Stimulated activated CD4-positive, alpha-beta T cell treated with anti-CD3 and anti-CD28 coated beads, Interleukin-2, amount 100 ng/mL, for 24 hours (primary cell): ENCODE measurements at places on chromosomes 16 and 17.

GRCh38 chr17:31321481-31321880 is at the start of gene EVI2A:
TSS of gene EVI2A (minus strand) at chr17:31321622. CDS start at chr17:31319013, 2,609 bp downstream.
- DNase-seq = peak; percentile 79

DNA sequence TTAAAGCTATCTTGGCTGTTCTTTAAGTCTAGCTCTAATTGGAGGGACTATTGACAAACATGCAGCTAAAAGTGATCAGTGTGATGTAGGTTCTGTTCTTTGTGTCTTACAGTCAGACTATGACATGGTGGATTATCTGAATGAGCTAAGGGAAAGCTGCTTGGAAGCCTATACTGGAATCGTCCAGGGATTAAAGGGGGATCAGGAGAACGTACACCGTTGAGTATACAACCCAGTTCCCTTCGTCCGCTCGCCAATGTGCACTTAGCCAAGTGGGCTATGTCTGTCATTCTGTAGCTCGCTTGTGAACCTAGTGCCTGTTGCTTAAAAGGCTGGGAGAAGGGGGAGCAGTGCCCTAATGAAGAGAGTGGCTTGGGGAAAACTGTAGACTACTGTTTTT is 15.8 kb upstream of the TBKBP1 start:
- DNase-seq = no peak

DNA sequence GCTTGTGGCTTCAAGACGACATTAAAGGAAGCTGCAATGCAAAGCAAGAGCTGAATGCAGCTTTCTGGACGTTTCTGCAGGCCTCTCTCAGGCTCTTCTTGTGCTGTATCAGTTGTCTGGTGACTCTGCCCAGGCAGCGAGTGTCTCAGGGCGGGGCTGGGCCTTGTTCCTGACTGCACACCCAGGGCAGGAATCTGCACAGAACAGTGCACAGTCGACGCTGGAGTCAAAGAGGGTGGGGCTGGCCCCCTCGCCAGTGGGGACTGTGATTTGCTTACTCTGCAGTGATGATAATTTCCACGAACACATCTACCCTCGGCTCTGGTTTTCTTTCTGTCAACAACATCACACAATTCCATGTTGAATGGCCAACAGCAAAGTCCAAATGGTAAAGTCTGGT is 60.7 kb downstream of the IRF8 start:
- DNase-seq = no peak

DNA sequence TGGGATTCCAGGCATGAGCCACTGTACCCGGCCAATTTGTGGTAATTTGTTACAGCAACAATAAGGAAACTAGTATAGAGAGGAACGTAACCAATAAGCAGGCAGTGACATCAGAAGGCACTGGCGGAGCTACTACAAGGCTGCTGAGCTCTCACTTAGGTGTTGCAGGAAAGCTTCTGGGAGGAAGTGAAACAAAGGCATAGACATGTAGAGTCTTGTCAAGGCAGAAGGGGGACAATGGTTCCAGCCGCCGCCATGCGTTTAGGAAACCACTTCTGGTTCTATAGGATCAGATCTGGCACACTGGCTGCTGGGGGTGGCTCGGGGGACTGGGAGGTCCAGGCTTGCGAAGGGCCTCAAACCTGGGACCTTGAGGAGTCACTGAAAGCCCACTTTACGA is 9.4 kb upstream of the CPSF4L start:
- DNase-seq = no peak

GRCh38 chr16:57838161-57838560 is 35.9 kb upstream of the KIFC3 start:
- no peak for DNase-seq

- no peak for DNase-seq
These were observed 159.6 kb upstream of the MPHOSPH6 start for GRCh38 chr16:82329504-82330192.

DNA sequence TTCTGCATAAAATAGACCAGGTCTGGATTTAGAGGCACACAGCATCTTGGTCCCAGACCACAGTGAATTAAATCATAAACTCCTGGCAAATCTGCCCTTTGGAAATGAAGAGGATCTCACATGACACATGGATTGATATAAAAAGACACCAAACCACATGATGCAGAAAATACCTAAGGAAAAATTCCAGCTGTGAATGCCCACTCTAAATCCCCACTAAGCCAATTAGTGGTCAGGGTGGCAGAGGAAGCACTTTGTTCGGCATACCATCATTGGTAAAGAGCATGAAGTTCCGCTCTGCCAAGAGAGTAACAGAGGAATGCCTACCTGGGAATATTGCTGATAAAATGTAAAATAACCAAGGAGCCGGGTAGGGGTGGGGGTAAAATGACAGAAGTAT is 32.4 kb upstream of the NOL11 start:
- DNase-seq = no peak

GRCh38 chr16:11914210-11915113 is 1.3 kb downstream of the GSPT1 start:
- peak; percentile 51 for DNase-seq

- DNase-seq = no peak
These were observed 2.5 kb downstream of the ACSM3 start for GRCh38 chr16:20766294-20766693.

DNA sequence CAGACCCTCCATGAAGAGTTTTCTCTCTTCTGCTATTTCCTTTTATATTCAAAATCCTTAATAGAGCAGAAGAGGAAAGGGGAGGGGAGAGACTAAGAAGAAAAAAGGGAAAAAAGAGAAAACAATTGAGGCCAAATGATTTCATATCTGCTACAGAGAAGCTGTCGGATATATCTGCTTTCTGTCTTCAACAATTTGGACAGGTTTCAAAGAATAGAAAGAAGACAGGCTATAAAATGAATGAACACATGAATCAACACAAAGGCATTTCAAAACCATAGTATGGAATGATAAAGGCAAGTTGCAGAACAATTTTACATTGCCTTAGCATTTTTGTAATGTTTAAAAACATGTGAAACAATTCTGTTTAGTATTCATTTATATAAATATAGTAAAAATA is 4.7 kb upstream of the CMTR2 start:
- DNase-seq = no peak

GRCh38 chr16:53069772-53070171 is 15.0 kb downstream of the CHD9 start:
- no peak for DNase-seq

- DNase-seq = no peak
These were observed 74.1 kb downstream of the MYH11 start for GRCh38 chr16:15782573-15783365.

- no peak for DNase-seq
These were observed 13.3 kb upstream of the CNEP1R1 start for GRCh38 chr16:50011707-50012106.

GRCh38 chr16:11957591-11958395 is 7.2 kb upstream of the TNFRSF17 start:
- DNase-seq = no peak

GRCh38 chr17:67262435-67263117 is 17.6 kb upstream of the HELZ start:
- DNase-seq = no peak

DNA sequence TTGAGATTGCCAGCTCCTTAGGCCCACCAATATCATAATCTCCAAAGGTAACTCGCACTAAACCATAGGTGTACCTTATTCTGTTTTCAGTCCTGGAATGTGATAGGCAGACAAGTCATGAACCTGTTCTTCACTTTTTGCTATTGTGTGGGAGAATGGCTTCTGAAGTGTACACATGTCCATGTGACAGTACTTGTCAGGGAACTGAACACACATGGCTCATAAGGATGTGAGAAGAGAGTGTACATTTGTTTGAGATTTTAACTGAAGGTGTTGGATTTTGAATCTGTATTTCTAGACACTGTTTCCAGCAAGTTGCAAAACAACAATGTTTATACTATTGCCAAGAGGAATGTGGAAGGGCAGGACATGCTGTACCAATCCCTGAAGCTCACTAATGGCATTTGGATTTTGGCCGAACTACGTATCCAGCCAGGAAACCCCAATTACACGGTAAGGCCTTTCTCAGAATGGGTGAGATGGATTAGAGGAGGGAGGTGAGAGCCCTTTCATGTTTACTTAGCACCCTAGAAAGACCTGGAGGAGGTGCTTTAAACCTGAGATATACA is 14.5 kb upstream of the RASL10B start:
- DNase-seq = no peak

- DNase-seq = no peak
These were observed 9.7 kb upstream of the ARL2BP start for GRCh38 chr16:57235128-57236021.

DNA sequence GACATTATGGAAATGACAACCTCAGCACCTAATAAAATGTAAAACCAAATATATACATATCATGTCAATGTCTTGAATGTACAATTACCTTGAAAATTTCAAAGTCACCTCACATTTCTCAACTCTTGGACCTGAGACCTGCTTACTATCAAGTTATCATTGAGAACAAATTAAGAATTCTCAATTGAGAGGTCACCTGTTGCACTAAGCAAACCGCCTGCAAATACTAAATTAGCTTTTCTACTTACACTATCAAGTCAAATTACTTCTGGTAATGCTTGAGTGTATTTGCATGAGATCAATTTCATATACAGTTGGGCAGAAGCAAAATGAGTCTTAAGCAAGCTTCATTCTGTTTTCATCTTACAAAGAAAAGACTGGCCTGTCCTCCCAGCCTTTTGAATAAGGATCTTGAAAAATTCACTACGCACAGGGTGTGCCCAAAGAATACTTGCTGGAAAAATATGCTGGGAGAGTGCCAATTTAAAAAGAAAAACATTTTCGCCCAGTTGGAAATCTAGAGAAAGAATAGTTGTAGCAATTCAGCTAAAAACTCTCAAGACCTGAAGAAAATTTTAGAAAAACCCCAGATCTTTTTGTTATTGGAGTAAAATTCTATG is 35.7 kb downstream of the KANSL1 start:
- DNase-seq = no peak

- DNase-seq = peak; percentile 38
These were observed 47.1 kb downstream of the VMP1 start for GRCh38 chr17:59754552-59754951.

- no peak for DNase-seq
These were observed 23.8 kb upstream of the SLC12A3 start for GRCh38 chr16:56841233-56841632.

DNA sequence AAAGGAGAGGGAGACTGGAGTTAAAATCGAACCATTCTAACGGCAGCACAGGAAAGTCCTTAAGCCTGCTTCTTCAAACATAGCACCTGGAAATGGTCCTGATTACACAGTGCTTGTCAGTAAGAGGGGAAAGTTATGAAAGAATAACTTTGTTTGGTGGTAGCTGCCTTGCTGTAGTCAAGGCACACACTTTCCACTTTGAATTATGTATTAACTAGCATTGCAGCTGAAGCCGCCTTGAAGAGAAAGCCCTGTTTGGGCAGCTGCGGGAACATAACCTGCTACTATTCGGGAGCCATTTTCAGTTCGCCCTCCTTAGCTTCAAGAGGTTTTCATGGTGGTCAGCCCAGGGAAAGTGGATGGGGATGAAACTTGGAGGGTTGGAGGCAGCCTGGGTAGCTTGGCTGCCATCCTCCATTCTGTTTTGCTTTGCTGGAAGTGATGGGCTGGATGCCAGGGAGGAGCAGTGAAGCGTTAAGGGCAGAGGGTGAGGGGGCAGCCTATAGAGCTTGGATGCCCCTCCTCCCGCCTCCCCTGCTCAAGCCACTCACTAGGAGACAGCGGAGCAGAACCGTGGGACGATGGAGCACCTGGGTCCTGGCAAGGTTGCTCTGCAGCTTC is 5.3 kb upstream of the HAS3 start:
- no peak for DNase-seq

GRCh38 chr16:83661656-83662055 is 146.1 kb upstream of the HSBP1 start:
- no peak for DNase-seq

- no peak for DNase-seq
These were observed 6.1 kb downstream of the DBNDD1 start for GRCh38 chr16:90012991-90013745.

DNA sequence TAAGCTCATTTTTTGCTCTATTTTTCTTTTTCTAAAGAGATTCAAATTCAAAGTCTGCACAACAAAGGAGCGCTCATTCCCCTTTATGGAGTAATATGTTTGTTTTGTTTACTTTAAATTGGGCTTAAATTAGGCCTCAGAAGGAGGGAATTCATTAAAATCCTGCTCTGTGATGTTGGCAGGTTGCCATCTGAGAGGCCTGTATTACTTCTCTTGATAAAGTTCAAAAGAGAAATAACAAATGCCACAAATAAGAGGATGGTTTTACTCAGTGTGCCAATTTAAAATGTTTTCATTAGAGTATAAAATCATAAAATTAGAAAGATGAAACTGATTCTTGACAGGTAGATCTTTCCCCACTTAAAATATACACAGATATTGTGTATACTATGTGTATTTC is 54.5 kb upstream of the HLF start:
- DNase-seq = no peak

- DNase-seq = no peak
These were observed 6.3 kb downstream of the TPPP3 start for GRCh38 chr16:67386861-67387455.

DNA sequence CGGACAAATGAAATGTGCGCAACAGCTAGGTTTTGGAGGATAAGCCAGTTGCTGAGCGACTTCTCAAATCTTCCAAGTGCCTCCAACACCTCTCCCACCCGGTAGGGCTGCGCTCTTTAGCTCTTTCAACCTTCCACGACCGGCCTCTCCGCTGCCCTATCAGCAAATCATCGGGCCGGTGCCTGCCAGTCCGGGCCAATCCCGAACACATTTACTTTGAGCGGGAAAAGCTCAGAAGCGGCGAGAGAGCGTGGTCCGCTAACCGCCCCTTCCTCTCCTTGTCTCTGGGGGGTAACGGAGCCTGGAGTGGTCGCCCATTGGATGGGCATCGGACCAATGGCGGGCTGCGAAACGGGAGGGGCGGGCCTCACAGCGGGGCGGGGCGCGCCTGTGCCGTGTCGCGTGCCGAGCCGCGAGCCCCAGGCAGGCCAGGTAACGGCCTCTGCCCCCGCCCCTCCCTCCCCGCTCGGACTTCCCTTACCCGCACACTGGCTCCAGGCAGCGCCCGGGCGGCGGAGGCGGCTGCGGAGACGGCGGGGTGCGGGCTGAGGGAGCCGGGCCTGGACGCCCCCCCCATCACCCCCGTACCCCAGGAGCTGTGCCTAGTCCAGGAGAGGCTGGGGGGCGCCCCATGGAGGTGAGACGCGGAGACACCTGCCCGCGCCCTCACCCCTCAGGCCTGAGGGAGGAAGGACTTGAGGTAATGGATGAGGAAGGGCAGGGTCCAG is at the start of gene MEIOC:
Gene MEIOC (plus strand): TSS at position 486 of the 728 bp plus-strand sequence. CDS start 146 bp downstream, at position 632.
- peak; percentile 42 for DNase-seq

DNA sequence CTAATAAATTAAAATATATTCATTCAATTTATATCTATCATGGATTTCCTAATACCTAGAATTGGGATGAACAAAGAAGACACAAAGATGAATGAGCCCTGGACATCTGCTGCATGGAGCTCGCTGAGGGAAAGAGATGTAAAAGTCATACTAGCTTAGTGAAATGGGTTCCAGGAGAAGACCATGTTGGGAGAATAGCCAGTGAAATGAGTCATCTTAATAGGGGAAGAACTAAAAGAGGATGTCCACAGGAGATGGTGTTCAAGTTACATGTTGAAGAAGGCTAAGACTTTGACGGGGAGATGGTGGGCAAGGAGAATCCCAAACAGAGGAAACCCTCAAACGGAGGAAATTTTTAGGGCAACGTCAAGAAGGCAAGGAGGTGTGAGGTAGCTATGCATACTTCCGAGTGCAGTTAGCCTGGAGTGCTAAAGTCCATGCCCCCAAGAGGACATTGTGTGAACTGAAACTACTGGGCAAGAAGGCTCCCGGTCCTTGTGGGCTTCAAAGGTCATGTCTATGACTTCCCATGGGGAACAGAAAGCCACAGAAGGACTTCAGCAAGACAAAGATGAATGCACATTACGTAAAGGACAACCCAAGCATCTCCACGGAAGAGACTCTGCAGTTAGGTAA is 220.5 kb upstream of the CDH11 start:
- DNase-seq = no peak

- peak; percentile 75 for DNase-seq
These were observed 7.2 kb upstream of the KRT36 start for GRCh38 chr17:41496803-41497484.
